Astrocyte of the spinal cord (primary cell): ENCODE measurements at places on chromosomes 6 and 20.
A peak's percentile ranks its signal among the peaks of the same experiment; 100 is the strongest.

- no peak for DNase-seq
Measured at GRCh38 chr6:53879608-53880007, 84.8 kb downstream of the LRRC1 start.

DNA sequence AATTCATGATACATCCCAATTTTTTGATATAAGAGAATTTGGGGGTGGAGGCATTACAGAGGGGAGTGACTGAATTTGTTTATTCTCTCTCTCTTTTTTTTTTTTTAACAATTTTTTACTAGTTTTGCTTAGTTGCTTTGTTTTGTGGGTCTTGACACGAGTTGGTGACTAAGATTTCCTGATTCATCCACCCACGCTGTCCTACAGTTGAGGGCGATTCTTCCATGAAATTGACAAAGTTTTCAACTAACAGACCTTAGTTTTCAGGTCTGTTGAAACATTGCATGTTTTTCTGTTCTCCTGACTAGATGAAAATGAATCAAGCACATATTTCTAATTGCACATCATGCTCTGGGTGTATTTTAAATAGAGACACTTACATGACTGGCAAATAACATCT, 613.8 kb downstream of the TFAP2B start:
- no peak for DNase-seq

DNA sequence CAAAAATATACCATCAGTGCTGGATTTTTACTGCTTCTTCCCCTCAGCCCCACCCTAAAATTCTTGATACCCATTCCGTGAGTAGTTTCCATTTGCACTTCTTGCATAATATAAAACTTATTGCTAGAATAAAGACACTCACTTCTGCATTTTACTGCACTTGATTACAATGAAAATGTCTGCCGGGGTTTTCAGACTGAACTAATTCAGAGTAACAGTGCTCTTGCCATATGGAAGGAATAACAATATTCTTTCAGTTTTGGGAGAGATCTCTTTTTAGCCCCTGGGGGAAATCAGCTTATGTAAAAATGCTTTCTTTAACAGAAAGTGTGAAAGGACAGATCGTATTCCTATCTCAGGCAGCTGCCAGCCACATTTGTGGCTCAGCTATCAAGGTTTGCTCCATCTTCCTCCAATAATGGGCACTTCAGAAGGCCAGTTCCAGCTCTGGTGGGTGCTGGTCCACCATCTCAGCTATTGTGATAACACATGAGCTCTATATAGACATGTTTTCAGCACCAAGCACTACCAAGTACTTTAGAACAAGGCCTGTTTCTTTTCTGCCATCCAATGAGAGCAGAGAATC, 8.9 kb downstream of the SMLR1 start:
- no peak for DNase-seq

- DNase-seq, result no peak
Measured at GRCh38 chr20:54585217-54585616, 109.8 kb downstream of the DOK5 start.

DNA sequence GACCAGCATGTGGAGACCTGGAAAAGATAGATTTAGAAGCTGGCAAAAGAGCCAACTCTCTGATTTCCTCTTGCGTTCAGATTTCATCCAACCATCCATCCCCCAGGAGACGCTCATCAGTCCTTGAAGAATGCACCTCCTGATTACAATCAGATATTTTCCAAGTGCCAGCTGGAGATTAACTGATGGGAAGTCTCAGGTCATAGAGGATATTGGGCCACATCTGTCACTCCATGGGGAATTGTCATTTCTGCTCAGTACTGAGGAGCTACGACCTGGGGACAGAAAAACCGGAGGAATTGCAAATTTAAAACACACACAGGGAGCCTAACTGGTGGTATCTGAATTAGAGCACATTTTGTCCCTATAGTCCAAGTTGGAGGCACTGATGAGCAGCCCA, 496.2 kb upstream of the SULF2 start:
- no peak for DNase-seq

DNA sequence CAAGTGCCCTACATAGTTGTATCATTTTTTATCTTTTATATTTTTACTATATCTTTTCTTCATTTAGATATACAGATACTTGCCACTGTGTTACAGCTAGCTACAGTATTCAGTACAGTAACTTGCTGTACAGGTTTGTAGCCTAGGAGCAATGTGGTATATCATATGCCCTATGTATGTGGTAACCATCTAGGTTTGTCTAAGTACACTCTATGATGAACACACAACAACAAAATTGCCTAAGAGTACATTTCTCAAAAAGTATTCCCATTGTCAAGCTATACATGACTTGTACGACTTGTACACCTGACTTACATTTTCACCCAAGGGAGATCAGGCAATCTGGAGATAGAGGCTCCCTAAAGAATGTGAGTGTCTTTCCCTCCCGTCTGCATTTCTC, 8.2 kb downstream of the ELOVL5 start:
- DNase-seq, result no peak

GRCh38 chr6:24768361-24768760, 6.4 kb upstream of the GMNN start:
- peak; percentile 16 for DNase-seq

DNA sequence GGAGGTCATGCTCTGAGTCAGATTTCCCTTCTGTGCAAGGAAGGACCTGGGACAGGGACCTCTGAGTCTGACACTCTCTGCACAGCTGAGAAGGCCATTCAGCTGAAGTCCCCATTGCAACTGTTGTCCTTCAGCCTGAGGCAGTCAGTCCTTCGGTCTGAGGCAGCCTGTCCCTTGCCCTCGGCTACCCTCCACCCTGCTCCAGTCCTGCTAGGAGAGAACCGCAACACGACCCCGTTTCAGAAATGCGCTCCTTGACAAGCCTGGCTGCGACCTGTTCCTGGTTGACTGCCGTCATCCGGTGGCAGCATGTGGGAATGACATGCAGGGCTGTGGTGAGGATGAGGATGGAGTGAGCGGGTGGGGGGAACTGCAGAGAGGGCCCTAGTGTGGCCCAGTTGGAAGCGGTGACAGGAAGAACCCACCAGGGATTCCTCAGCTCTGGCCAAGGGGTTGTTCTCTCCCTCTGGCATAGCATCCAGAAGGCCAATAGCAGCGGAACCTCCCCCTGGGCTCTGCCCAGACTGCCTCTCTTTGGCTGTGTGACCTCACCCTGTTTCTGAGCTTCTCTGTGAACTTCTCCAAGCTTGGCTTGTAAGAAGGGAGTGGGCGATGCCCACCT, 40.3 kb upstream of the ANGPT4 start:
- peak; percentile 46 for DNase-seq

DNA sequence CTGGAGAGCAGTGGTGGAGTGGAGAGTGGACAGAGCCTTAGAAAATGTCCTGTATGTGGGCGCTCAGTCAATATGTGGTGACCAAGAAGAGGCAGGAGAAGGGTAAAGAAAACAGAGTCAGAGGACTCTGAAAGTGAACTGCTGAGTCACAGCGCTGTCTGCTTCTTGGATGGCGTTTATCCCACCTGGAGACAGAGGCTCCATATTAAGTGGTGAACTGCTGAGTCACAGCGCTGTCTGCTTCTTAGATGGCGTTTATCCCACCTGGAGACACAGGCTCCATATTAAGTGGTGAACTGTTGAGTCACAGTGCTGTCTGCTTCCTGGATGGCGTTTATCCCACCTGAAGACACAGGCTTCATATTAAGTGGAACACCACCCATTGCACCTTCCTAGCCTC, 119.3 kb upstream of the RALGAPA2 start:
- DNase-seq, result no peak

- DNase-seq, result no peak
Measured at GRCh38 chr20:37796121-37796520, 102.3 kb downstream of the CTNNBL1 start.

- DNase-seq, result no peak
Measured at GRCh38 chr6:132817554-132818403, 3.4 kb downstream of the RPS12 start.

DNA sequence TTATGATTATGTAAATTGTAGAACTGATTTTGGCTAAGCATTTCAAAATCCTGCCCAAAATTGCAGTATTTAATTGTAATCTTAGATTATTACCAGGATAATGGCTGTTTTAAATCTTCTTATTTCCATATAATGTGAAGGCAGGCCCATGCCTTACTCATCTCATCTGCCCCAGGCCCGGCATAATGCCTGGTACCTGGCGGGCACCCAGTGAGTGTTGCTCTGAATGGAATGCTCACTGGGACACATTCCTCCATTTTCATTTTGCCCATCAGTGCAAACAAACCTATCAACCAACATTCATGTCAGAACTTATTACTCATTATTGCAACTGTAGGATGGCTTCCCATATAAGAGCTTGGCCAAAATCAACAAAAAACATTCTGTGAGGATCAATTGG, 22.8 kb downstream of the SAMD5 start:
- no peak for DNase-seq

DNA sequence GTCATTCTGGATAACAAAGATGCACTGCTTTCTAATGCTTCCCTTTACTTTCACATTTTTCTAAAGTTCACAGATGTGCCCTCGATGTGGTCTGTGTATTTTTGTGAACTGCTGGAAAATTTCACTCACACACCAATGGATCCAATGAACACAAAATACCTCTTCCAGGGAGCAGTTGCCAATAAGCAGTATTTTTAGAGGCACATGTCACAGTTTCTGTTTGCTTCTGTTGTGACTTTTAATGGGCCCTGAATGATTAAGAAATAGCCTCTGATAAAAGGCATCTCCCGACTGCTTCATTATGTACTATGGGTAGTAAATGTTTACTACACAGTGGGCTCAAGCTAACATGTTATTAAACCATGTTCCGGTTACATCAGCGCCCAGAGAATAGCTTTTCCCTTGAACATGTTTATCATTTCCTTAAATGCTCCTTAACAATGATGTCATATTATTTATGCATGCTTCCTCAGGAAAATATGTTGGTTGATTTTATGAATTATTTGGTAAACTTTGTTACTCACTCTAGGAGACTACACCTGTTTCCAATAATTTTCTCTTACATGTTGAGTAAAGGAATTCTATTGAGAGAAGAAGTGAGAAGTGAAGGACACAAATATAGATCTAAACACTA, 188.0 kb downstream of the KCNQ5 start:
- DNase-seq, result no peak

- no peak for DNase-seq
Measured at GRCh38 chr6:31669676-31670075, at the start of gene LY6G5B. LY6G5B (plus strand) TSS chr6:31669976; CDS start chr6:31670951, 975 bp downstream.

DNA sequence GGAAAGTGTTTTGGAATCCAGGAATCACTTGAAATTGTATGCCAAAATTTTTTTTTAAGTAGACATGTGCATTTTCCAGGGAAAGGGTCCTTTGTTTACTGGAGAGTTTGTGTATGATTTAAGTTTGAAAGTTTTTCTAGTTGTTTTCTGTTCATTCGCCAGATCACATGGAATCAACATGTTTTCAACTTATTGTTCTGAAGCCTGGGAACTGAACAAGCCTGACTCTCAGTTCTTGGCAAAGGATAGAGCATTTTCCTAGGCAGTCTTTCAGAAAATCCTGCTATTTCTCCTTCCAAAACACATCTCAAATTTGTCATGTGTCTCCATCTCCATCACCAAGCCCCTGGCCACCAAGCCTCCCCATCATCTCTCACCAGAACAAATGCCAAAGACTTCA, 374.8 kb downstream of the MAFB start:
- no peak for DNase-seq

GRCh38 chr6:167296902-167297301, 5.8 kb downstream of the UNC93A start:
- DNase-seq, result no peak

DNA sequence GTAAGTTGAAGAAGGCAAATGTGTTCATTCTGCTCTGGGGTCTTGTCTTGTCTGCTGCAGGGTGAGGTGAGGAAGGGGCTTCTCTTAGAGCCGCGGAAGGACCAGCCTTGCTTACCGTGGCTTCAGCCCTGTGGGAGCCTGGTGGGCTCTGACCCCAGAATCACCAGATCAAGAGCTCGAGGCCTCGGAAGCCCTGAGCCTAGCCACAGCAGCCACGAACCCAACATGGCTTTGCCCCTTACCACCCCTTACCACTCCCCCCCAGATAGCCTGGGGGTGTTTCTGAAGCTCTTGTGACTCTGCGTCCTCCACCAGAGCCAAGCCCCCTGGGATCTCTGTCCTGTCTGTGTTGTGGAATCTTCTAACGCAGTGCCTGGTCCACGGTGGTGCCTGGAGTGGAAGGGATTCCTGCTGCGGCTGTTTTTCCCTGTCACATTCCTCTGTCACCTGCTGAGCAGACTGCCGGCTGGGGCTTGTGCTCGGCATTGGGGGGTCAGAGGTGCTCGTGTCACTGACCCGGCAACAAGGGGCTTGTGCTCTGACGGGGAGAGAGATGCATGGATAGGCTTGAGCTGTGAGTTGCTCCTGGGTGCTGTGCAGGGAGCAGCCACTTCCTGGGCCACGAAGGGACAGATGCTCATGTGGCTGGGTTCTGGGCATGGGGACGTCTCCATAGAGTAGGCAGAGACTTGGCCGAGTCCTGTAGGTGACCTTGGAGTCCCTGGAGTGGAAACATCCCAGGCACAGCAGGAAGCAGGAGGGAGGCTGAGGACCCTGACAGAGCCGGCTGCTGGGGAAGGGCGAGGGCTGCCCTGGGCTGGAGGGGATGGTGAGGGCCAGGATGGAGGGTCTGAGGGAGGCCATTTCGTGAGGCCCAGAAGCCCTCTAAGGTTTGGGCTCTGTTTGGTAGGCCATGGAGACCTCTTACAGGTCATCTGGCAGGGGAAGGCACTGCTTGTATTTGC, 316.0 kb downstream of the QKI start:
- DNase-seq, result no peak

DNA sequence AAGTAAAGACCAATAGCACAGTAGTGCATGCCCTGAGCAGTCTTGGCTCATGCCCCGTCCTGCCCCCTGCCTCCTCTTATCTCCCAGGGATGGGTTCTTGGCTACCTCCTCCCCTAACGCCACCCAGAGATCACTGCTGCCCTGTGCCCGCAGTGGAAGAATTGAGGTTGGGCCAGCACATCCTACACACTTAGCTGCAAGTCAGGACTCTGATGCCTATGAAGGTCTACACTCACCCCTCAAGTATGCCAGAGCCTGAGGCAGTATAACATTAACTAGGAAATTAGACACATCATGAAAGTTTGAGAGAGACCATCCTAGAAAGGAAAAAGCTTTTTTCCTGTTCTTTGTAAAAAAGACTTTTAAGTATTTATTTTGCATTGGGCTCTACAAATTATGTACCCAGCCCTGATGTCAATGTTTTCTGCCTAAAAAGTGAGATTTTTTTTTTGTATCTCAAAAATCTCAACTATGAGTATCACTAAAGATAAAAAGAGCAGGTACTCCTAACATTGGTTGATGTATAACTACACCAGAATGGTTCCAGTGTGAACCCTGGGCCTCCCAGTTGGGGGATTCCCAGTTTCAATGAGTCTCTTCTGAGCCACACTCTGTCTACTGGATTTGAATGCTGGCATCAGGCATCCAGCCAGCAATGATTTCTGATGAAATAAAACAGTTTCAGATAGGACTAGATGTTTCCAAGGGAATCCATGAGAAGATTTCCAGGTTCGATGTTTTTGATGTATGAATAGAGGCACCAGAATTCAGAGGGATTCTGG, 115.4 kb downstream of the ISM1 start:
- no peak for DNase-seq

GRCh38 chr20:35398660-35399144, 13.1 kb downstream of the UQCC1 start:
- peak; percentile 76 for DNase-seq

- no peak for DNase-seq
Measured at GRCh38 chr6:159152782-159153181, 16.4 kb upstream of the FNDC1 start.
